Stimulated activated CD4-positive, alpha-beta T cell treated with anti-CD3 and anti-CD28 coated beads, Interleukin-4, amount 100 ng/mL, for 4 hours (primary cell): ENCODE measurements at places on chromosomes 5 and 9.

DNA sequence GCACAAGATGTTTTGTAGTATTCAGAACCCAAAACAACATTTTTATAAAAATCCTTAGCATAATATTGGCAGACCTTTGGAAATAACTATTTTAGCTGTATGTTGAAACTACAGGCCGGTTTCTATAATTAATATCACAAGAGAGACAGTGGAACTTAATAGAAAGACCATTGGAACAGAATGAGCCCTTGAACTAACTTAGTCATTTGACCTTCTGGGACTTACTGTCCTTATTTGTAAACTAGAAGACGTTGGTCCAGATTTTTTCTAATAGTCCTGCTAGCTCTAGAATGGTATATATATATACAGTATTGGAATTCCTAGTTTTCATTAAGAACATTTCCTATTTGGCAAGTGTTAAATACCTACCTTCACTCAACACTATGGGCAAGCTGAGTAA is 69.5 kb upstream of the ALDH1A1 start:
- no peak for DNase-seq

DNA sequence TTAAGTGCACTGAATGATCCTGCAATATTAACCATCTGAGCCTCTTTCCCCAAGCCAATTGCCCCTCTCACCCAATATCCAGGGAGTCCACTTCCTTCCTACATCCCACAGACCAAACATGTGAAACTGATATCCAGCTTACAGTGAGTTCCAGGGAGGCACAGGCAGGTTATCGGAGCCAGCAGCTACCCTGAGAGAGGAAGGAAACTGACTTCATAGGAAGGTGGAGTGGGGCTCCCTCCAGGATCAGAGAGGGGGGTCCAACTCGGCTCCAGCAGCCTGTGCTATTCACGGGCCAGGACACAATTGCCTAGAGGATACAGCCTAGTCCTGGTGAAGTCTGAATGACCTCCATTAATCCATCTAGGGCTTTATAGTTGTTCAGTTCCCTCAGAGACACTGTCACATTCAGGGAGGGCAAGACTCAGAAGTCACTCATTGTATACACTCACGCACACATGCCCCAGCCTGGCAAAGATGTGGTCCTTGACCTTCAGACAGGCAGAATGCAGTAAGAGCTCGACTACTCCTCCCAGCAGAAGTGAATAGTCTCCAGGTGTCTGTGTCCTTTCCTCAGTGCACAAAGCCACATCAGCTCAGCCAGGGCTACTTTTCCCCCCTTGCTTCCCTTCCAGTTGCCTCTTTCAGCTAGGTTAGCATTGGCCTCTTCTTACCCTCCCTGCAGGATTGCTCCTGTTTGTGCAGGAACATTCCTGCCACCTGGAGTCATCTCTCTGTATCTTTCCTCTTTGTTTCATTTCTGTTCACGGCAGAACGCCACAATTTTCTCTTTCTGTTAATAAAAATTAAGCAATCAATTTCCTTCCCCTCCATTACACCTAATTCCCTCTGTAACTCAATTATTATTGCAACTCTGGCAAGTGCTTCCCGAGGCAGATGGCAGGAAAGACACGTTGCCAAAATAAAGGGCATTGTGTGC is 501.7 kb downstream of the ARHGEF28 start:
- DNase-seq, result no peak

GRCh38 chr5:98880598-98880997 is 48.2 kb downstream of the CHD1 start:
- DNase-seq, result no peak

DNA sequence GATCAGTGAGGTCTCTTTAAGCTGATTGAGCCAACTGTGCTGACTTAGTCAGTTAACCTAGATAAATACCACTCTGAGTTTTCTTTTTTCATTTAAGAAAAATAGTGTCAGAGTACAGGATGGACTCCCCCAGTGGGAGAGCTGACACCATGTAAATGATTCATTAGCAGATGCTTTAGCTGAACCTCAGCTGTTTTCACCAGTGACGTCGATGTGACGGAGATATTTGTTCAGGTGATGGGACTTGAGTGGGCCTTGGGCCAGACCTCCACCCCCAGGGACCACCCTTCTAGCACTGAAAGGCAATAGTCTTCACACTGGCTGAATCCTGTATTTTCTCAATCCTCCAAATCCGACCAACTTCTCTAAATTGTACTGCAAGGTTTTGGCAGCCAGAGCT is 196.1 kb downstream of the GAS1 start:
- no peak for DNase-seq

DNA sequence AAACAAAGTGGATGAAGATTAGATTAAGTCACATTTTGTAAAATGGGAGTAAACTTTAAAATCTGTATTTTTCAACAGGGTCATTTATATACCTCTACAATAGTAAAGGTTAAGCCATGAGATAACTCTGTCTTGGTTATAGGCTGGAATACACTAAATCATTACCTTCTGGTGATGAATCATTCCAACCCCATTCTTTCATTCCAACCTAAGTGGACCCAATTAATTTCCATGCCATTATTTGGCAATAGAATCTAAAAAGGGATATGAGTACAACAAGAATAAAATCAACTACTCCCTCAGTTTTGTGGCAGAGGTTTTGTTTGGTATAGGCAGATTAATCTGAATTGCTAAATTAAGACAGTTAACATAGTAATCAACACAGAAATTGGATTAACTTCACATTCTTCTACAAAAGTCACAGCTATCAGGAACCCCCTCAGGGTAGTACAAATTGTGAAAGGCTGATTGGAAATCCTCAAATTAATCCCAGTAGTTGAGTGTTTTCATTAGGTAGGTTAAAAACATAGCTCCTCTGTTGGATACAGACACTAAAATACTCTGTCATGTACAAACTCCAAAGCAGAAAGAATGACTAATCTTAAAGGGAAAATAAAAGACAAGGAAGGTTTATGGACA is 54.2 kb downstream of the ELAVL2 start:
- no peak for DNase-seq

- no peak for DNase-seq
These were observed 22.2 kb downstream of the CACNA1B start for GRCh38 chr9:137899551-137900360.

GRCh38 chr9:99057665-99058625 is 47.0 kb upstream of the TGFBR1 start:
- DNase-seq, result peak; percentile 64

- DNase-seq, result no peak
These were observed 69.0 kb downstream of the MEF2C start for GRCh38 chr5:88813805-88814575.

DNA sequence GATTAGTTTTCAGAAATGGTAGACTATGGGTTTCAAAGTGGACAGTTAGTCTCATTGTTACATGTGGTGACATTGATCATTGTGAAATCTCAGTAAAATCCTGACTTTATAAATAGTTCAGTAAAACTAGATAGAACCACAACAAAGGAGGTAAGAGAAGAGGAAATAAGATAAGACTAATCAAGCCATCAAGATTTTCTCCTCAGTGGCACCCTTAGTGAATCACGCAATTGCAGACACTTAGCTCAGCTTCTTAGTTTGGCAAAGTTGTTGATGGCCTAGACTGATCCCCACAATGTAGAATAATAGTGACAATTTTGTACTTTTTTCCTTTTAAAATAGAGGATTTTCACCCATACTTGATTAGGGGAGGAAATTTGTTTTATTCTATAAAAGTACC is 426.7 kb upstream of the ITGA1 start:
- no peak for DNase-seq

DNA sequence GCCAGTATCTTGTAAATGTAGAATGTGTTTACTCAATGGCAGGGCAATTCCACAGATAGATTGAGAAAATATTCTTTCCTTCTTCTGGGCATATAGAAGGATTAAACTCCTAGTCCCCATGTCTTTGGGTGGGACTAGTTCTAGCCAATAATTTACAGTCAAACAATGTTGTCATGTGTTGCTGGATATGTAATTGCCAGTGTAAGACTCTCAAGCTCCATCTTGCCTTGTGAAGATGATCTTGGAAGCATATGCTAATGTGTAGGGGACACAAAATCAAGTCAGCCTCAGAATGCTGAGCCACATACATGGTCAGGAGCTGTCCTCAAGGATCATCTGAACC is 386.9 kb downstream of the CETN3 start:
- no peak for DNase-seq

- DNase-seq, result no peak
These were observed 188.4 kb downstream of the TSSK1B start for GRCh38 chr5:113246361-113246870.

- DNase-seq, result no peak
These were observed 19.8 kb downstream of the EXOSC2 start for GRCh38 chr9:130713286-130713960.

GRCh38 chr5:72722792-72723452 is 93.5 kb upstream of the TNPO1 start:
- no peak for DNase-seq

DNA sequence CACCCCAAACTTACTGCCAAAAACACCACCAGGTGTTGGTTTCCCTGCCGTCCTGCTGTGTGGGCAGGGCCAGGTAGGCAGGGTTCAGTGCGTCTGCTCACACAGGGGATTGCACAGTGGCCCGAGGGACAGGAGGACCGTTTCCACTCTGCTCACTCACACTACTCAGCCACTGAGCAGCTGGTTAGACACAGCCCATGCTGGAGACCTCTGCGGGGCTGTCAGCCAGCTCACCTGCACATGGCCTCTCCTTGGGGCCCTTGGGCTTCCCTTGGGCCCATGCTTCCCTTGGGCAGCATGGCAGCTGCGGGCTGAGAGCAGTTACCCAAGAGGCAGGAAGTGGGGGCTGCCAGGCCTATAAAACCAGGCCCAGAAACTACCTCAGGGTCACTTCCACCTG is 79.0 kb downstream of the SYK start:
- no peak for DNase-seq

GRCh38 chr9:13596383-13596970 is 317.0 kb upstream of the MPDZ start:
- no peak for DNase-seq

- no peak for DNase-seq
These were observed 5.7 kb downstream of the NFIB start for GRCh38 chr9:14307989-14308852.

DNA sequence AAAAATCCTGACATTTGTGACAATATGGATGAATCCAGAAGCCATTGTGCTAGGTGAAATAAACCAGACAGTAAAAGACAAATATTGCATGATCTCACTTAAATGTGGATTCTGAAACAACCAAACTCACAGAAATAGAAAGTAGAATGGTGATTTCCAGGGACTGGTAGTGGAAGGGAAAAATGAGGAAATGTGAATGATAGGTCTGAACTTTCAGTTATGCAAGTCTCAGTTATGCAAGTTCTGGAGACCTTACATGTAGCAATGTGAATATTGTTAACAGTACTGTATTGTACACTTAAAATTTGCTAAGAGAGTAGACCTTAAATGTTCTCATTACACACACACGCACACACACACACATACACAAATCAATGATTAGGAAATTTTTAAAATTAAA is 84.9 kb downstream of the SLCO4C1 start:
- DNase-seq, result no peak

- no peak for DNase-seq
These were observed 13.6 kb downstream of the EXOC3 start for GRCh38 chr5:456351-457194.

- no peak for DNase-seq
These were observed 235.3 kb downstream of the SEC61B start for GRCh38 chr9:99457406-99457805.

DNA sequence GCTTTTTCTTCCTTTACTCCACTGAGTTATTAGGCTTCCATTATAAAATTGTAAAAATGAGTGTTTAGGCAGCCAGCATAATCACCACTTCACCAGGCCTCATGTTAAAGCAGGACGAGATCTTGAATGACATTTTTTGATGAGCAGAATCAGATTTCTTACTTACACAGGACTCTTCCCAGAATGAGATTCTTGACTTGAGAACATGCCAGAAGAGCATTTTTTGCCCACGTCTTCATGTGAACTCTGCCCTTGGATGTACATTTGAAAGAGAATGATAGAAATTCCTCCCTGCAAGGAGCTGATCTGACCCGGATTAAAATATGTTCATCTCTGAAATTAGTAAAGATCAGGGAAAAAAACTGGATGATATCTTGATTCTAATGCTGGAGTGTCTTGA is 212.1 kb upstream of the ADRA1B start:
- DNase-seq, result no peak

DNA sequence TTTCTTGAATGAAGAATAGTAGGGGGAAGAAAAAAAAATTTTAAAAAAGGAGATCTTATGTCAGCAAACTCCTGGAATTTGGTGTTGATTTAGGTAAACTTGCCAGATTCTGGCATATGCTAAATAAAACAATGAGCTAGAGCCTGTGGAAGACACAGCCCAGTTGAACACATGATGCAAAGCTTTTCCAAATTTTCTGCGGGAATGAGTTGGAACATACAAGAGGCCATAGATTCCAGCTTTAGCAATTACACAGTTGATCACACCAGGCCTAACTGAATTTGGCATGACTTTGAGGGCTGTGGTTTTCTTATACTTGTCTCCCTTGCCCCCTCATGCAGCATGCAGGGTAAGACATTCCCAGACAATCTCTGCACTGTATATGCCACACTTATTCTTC is 297.0 kb downstream of the SH3GL2 start:
- no peak for DNase-seq

DNA sequence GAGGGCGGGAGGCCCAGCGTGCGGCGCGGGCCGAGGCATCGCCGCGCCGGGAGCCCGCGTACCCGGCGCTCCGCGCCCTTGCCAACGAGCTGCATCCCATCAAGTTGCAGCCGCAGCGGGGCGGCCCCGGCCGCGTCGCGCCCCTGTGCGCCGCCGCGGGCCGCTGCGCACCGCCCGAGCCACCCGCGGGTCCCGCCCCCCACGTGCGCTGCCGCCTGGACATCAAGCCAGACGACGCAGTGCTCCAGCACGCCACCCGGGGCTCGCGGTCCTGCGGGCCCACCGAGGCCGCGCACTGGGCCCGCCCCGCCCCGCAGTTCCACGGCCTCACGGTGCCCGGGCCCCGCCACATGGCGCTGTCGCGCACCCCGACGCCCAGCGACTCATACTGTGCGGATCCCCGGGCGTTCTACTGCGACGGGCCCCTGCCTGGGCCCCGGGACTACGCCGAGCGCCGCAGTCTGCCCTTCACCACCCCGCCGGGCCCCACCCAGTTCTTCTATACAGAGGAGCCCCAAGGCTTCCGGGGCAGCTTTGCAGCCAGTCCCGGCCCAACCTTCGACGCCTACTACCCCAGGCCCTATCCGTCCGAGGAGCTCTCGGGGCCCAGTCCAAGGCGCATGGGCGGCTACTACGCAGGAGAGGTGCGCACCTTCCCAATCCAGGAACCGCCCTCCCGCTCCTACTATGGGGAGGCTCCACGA is 2.6 kb downstream of the AJM1 start:
- no peak for DNase-seq

GRCh38 chr9:33170464-33171415 is 3.6 kb upstream of the B4GALT1 start:
- peak; percentile 38 for DNase-seq

GRCh38 chr5:154819546-154819945 is 30.9 kb downstream of the FAXDC2 start:
- no peak for DNase-seq

GRCh38 chr9:74775396-74775795 is 112.3 kb downstream of the TRPM6 start:
- no peak for DNase-seq

GRCh38 chr5:149666212-149666852 is 63.8 kb upstream of the PPARGC1B start:
- no peak for DNase-seq
